ENCODE measurements at places on chromosomes 16 and 17.

DNA sequence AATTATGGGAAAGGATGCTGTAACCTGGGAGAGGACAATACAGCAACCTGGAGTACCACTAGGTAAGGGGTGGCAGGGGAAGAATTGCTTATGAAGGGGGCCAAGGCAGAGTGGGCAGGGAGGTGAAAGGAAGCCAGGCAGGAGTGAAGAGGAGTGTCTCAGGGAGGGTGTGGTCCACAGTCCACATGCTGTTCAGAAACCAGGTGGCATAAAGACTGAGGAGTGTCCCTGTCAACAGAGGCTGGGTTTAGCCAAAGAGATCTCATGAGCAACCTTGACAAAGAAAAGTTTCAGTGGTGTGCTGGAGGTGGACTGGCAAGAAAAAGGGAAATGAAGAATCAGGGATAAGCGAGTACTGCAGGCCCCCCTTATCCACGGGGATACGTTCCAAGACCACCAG, 88.4 kb downstream of the SPACA3 start:
- no peak for DNase-seq

DNA sequence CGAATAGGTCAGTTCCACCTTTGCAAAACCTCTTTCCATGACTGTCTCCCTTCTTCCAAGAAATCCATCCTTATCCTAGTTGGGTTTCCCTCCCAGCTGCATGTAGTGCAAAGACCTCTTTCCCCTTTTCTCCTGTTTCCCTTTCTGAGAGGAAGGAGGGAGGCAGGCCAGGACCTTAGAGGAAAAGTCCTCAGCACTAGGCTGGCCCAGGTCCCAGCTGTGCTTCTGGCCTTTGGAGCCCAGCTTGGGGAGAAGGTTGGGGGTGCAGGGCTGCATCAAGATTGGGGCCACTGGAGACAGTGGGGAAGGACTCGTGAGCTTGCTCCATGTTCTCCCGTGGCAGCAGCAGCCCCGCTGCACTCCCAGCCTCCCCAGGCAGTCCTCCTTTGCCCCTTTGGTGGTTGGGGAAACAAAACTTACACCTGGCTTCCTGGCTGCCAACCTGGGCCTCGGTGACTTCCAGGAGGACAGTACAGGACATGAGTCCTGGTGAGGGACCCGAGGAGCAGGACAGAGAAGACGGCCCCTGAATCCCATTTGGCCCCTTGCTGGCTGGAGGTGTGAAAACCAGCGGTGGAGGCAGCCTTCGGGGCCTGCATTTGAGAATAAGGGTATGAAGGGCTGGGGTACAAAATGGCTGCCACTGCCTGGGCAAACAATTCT, 481 bp downstream of the HEXIM2 start:
- no peak for DNase-seq

GRCh38 chr17:81069135-81069645, 34.2 kb downstream of the BAIAP2 start:
- no peak for DNase-seq

DNA sequence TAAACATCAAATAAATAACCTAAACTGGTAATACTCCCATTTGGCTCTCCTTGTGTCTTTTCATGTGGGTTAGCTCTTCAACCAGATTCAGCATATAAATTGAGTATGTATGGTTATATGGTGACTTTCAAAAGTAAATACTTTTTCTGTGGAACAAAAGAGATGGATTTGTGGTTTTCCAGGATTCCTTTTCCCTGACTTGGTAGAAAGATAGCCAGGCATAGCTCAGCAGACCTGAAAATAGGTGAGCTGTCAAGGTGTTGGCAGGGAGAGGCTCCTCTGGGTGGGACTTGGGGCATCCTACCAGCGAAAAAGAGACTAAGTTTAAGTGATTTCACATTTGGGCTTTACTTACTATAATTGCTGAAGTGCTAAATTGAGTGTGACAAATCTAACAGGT, 80.3 kb downstream of the FTO start:
- DNase-seq = no peak

DNA sequence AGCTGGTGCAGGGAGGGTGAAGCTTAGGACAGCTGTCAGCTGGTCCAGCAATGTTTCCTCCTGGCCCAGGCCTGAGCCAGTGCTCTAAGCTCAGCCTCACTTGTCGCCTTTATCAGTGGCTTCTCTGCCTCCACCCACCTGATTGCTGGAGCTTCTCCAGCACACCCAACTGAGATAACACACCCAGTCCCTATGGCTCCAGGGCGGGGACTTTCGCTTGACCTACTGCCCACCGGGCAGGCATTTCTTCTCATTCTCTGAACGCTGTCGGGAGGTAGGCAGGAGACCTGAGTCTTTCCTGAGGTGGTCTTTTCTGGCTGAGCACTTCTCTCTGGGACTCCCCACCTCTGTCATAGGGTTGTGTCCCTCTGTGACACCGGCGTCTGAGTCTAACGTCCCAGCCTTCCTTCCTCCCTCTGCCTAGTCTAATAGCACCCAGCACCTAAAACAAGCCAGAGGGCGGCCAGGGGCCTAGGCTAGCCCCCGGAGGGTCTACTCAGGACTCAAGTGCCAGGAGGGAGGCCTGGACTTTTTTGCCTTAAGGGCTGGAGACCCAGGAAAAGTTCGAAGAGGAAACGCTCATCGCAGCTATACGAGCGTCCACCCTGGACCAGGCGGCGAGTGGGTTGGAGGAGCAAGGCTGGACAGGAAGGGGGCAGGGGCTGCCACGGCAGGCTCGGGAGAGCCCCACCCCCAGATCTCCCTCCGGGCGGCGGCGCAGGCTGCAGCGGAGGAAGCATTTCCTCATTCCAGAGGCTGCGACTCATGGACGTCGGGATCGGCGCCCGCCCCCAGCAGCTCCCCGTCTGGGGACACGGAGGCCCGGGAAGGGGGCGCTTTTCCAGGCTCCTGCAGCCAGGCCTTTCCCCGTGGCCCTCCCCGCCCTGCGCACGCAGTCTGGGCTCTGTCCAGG, 756 bp downstream of the TAX1BP3 start:
- DNase-seq = no peak

GRCh38 chr17:7191571-7192270, 12.6 kb upstream of the ASGR1 start:
- DNase-seq = no peak

- DNase-seq = no peak
These were observed 583.0 kb upstream of the CDH11 start for GRCh38 chr16:65704866-65705265.

DNA sequence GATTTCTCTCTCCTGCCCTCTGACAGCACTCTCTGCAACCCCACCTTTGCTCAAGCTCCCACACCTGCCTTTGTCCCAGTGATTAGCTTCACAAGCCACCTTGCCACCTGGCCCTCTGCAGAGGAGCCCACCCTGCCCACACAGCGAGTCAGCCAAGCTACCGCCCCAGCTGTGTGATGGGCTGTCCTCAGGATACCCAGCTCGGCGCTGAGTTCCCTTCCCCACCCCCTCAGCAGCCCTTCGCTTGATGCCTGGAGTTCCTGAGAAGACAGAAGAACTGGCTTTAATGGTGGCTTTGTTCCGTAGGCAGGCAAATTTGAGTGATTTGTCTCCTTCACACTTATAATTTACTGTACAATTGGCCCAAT, 266.4 kb downstream of the CBLN1 start:
- DNase-seq = no peak

GRCh38 chr16:68406458-68407152, 41.7 kb downstream of the SMPD3 start:
- DNase-seq = no peak

DNA sequence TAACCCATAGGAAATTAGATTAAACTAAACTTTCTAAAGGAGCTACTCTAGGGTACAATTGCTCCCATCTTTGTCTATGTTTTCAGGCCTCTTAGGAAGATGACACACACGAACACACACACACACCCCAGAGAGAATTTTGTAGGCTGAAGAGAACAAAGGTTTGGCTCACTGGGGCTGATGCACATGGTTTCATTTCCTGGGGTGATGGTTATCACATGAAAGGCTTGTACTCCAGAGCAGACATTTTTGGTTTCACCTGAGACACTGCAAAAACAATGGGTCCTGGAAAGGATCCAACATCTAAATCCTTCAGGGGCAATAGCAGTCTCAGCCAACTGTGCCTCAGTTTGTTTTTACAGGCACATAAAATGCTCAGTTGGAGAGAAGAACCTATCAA, 62.8 kb downstream of the GRB7 start:
- peak; percentile 50 for DNase-seq

DNA sequence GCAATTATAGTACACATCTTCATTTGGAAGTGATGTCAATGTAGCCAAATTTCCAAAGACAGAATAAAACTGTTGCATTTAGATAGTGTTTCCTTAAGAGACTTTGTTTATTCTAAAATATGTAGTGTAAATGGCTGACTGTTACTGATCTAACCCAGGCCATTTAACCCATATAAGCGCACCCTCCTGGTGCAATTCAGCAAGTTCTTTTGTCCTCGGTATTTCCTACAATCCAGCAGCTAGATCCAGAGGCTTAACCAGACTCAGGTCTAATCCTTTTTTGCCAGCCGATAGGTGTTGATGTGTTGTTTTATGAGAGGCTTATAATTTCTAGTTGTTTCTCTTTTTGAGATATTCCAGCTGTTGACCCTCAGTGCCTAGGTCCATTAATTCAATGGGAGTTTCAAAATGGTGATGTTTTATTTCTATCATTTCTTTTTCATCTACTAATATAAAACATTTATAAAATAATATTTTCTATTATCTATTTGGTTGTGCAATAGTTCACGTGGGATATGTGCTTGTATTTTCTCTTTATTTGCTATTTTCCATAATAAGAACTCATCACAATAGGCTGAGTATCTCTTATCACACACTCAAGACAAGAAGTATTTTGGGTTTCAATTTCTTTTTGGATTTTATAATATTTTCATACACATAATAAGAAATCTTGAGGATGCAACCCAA, 14.5 kb downstream of the ABCA9 start:
- DNase-seq = no peak

GRCh38 chr17:48610282-48611211, at the start of gene HOXB7:
Gene HOXB7, minus strand, starts transcription at chr17:48611017. Its CDS starts 99 bp downstream, at chr17:48610918.
- DNase-seq = no peak

DNA sequence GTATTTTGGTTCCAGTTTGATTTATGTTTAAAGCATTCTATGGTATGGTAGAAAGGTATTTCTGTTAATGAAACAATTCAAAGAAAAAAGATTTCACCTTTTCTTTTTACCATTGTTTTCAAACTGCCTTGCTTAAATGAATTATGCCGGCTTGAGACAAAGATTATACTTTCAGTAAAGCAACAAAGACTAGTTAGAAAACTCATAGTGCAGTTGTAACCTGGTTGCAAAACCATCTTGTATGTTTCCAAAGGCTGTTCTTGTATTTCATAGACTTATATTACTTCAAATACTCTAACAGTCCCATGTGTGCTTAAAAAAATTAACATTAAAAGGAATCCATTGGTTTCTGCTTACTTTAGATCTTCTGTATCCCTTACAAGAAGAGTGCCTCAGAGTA, 118.5 kb upstream of the NACA2 start:
- no peak for DNase-seq
